Muscle of leg (tissue), 16 donors: ENCODE measurements at places on chromosomes 1 and 21. TPM values are rescaled to one million over a fixed set of nuclear protein-coding genes. Genes with fewer than 3 reads are reported as not detected.

The FCAMR gene
- total RNA-seq: not detected

The TSPEAR gene
- 0.04 TPM for total RNA-seq

The CYYR1 gene
- total RNA-seq: 7.6 TPM

The C1orf146 gene
- total RNA-seq: not detected

The KRTAP13-2 gene
- not detected for total RNA-seq

The NHLH2 gene
- not detected for total RNA-seq

The LRRC38 gene
- total RNA-seq: 11.9 TPM

The G0S2 gene
- 5.4 TPM for total RNA-seq

The LPAR3 gene
- total RNA-seq: 0.13 TPM

The NTMT2 gene
- total RNA-seq: 1.8 TPM

The UBXN11 gene
- total RNA-seq: 4.2 TPM

The B3GALT5 gene
- 0.27 TPM for total RNA-seq

The ADAMTS4 gene
- 7.8 TPM for total RNA-seq

The PTGER3 gene
- 1.4 TPM for total RNA-seq

The CC2D1B gene
- 16.8 TPM for total RNA-seq

The NCF2 gene
- 5.5 TPM for total RNA-seq

The GPX7 gene
- total RNA-seq: 146 TPM

The DNAJC28 gene
- total RNA-seq: 2.8 TPM

The INSRR gene
- total RNA-seq: 0.18 TPM

The DEPDC1 gene
- 6.8 TPM for total RNA-seq

The IBA57 gene
- total RNA-seq: 5.2 TPM

The ADGRL2 gene
- 76.9 TPM for total RNA-seq

The RGSL1 gene
- total RNA-seq: not detected

The AK5 gene
- total RNA-seq: 6.0 TPM

The PPIAL4G gene
- total RNA-seq: 0.04 TPM

The INKA2 gene
- 37.7 TPM for total RNA-seq

The NTRK1 gene
- 0.35 TPM for total RNA-seq

The CDK18 gene
- 3.1 TPM for total RNA-seq

The TGFB2 gene
- total RNA-seq: 37.2 TPM

The ATP6V1G3 gene
- total RNA-seq: not detected

The UCK2 gene
- total RNA-seq: 16.1 TPM

The CD160 gene
- 0.09 TPM for total RNA-seq

The PTTG1IP gene
- total RNA-seq: 127 TPM

The GNAT2 gene
- total RNA-seq: 0.13 TPM

The WLS gene
- 62.7 TPM for total RNA-seq

The PTPRU gene
- 10.6 TPM for total RNA-seq

The FAM177B gene
- 0.18 TPM for total RNA-seq

The KRTAP11-1 gene
- total RNA-seq: not detected

The LCE1F gene
- total RNA-seq: not detected
